ENCODE measurements at places on chromosomes 6 and 20.

- no peak for DNase-seq
These were observed 4.5 kb upstream of the SIRPA start for GRCh38 chr20:1890469-1891262.

GRCh38 chr20:60048634-60049521, 90.7 kb downstream of the CDH26 start:
- no peak for DNase-seq

DNA sequence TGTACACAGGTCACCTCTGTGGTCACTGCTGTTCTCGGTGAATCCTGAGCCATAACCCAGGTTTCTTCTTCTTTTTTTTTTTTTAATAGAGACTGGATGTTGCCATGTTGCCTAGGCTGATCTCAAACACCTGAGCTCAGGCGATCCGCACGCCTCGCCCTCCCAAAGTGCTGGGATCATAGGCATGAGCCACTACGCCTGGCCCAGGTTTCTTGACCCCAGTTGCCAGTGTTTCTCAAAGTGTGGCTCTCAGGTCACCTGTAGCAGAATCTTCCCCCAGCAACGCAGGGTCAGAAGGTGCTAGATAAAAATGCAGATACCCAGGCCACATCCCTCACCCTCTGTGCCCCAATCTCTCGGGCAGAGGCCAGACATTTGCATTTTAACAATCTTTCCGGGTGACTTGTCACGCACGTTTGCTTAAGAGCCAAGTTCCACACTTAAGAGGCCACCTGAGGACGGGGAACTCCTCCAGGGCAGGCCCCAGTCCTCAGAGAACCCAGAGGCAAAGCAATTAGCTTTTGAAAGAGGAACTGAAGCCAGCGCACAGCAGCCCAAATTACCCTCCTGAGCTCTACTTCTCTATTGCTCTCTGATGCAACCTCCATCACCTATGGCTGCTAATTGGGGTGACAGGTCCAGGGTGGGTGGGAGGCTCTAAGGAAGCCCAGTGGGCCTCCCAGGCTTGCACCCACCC, 81.8 kb downstream of the NFATC2 start:
- no peak for DNase-seq

- DNase-seq: no peak
These were observed 27.8 kb downstream of the SAYSD1 start for GRCh38 chr6:39087197-39087596.

- DNase-seq: no peak
These were observed 310.2 kb downstream of the TSHZ2 start for GRCh38 chr20:53282217-53282955.

- DNase-seq: no peak
These were observed 24.6 kb downstream of the MYLK4 start for GRCh38 chr6:2725999-2726567.

DNA sequence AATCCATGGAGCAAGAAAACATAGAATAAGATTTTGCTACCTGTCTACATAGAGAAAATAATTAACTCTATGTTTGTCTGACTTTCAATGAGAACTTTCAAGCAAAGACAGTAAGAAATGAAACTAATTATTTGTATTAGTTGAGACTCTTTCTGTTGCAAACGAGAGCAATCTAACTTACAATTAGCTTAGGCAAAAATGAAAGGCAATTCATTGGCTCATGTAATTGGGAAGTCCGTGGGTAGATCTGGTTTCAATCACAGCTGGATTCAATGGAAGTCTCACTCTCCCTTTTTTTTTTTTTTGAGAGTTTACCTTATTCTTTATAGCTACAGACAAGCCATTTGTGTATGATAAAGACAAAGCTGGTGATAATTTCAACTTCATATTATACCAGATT, 68.2 kb upstream of the STXBP5 start:
- no peak for DNase-seq

DNA sequence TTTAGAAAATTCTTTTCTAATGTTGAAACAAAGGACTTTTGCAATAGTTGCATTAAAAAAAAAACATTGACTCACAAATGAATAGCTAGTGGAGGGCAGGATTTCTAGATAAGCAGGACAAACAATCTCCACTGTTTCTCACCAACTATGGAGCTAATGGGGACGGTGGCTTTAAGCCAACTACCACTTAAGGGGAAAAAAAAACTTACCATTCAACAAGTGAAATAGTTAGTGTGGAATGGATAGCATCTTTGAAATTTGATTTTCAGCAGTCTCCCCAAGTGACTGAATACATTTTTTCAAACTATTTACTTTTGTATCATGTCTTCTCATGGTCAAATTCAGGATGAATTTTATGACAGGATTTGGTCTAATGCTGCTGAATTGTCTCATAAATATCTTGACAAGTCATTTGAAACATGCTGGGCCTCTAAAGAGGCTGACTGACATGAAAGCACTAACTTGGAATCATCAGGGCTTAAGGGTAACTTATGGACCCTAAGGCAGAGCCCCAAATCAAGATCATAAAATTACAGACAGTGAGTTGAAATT, 100.5 kb downstream of the EYA4 start:
- DNase-seq: no peak

DNA sequence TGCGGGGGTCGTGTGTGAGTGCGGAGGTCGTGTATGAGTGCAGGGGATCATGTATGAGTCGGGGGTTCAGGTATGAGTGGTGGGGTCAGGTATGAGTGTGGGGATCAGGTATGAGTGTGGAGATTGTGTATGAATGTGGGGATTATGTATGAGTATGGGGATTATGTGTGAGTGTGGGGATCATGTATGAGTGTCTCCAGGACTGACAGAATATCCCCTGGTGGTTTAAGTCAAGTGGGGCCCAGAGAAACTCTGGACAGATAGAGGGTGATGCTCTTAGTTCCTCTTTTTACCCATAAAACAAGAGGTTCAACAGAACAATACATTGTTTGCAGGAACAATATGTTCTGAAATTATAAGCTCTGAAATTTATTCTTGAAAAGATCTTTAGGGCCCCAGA, 131.9 kb downstream of the UST start:
- no peak for DNase-seq

DNA sequence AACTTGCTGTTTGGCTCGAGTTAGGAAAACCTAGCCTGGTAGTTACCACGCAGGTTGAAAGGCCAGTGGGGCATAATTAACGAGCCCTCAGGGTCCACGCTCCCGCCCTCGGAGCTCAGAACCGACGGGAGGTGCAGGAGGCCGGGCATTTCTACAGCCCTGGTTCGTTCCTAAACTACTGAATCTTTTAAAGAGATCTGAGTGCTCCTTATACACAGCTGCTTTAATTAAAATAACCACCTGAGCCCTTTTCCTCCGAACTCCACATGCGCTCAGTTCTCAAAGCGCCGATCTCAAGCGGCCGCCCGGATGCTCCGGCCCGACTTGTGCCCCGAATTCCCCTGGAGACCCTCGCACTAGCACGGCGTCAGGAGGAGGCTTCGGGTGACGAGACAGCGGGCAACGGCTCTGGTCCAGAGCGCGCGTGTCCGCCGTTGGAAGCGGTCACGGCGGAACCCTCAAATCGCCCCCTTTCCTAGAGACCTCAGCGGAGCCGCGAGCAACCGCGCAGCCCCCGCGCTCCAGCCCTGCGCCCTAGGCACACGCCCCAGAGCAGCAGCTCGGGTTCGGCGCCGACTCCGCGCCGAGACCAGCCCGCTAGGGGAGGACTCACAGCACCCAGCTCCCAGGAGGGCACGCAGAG, 397 bp downstream of the WDR27 start:
- DNase-seq: no peak

DNA sequence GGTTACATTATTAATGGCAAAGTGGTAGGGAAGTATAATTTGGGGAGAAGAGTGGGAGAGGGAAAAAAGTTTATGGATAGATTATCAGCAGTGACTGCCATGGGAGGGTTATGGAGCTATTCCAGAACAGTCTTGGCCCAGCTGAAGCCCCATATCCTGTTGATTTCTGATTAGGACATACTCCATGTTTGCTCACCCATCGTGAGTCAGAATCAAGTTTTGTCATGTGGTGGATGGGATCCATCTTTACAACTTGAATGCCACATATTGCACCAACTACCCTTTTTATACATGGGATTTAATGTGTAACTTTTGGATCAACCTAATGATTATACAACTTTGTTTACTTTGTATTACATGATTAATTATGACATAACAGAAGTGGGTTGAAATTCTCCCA, 217.0 kb downstream of the HAO1 start:
- DNase-seq: no peak

- DNase-seq: no peak
These were observed 69.3 kb downstream of the RCAN2 start for GRCh38 chr6:46421939-46422338.

GRCh38 chr20:47380481-47380880, 24.0 kb upstream of the ZMYND8 start:
- no peak for DNase-seq

GRCh38 chr20:59438201-59438600, 137.8 kb downstream of the EDN3 start:
- DNase-seq: no peak

DNA sequence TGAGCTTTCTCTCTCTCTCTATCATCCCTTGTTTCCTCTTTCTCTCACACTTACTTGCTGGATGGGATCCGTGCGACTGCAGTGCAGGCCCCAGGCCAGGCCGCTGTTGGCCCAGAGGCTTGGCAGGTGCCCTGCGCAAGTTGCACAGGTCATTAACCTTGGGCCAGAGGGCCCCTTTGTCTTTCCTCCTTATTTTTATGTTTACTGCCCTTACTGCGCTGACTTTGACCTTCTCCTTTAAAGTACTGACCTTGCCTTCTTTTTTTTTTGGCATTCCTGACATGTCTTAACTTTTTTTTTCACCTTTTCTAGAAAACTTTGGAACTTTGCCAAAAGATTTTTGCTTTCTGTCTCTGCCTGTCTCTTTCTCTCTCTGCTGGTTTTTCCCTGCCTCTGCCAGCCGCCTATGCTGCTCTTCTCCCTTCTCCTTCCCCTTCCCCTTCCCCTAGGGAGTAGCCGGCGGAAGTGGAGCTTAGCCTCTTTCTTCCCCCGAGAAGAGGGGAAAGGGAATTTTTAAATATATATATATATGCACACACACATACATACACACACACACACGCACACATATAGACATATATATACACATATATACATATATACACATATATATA, 59.6 kb upstream of the CDH4 start:
- no peak for DNase-seq

DNA sequence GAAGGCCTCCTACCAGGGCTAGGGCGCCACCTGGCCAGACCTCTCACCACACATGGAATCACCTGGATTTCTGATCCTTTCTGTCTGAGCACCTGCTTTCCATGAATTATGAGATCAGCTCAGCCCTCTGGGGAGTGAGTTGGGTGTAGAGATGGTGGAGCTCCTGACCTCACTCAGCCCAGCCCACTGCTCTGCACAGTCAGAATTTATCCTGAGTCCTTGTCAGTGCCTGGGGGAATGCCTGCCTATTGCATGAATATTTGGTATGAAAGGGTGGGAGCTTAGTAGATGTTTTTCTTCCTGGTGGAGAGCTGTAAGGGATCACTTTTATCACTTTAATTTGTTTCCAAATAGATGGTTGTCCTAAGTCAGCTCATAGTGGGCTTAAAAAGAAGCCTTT, 47.5 kb downstream of the DTD1 start:
- no peak for DNase-seq

DNA sequence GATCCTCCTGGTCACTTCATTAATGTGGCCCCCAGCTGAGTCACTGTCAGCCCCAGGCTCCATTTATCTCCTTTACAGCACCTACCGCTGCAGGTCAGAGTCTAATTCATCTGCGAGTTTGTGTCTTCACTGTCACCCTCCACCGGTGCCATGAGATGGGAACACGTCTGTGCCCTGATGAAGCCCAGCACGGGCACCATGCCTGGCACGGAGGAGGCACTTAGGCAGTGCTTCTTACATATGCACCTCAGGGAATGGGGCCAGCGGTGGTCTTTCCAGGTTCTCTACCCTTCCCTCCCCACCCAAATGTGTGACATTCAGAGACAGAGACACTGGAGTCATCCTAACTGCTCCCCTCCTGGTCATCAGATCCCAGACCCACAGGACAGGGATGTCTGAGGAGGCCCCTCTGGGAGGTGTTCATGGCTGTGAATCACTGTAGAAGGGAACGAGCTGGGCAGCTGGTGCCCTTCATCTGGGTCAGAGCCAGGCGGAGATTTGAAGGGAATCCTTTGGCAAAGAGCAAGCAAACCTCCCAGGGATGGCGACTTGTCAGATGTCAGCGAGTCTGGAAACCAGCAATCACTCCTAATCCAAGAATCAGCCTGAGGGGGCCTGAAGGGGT, 364.6 kb downstream of the PREX1 start:
- DNase-seq: no peak

GRCh38 chr6:80340280-80340679, 233.8 kb downstream of the BCKDHB start:
- no peak for DNase-seq

- no peak for DNase-seq
These were observed 97.3 kb downstream of the CAP2 start for GRCh38 chr6:17490724-17491123.

GRCh38 chr6:156827382-156827781, 50.2 kb downstream of the ARID1B start:
- no peak for DNase-seq

- DNase-seq: no peak
These were observed 19.8 kb downstream of the DLL1 start for GRCh38 chr6:170270984-170271593.
